ENCODE measurements at places on chromosomes 16 and 17.
A peak's percentile ranks its signal among the peaks of the same experiment; 100 is the strongest.

DNA sequence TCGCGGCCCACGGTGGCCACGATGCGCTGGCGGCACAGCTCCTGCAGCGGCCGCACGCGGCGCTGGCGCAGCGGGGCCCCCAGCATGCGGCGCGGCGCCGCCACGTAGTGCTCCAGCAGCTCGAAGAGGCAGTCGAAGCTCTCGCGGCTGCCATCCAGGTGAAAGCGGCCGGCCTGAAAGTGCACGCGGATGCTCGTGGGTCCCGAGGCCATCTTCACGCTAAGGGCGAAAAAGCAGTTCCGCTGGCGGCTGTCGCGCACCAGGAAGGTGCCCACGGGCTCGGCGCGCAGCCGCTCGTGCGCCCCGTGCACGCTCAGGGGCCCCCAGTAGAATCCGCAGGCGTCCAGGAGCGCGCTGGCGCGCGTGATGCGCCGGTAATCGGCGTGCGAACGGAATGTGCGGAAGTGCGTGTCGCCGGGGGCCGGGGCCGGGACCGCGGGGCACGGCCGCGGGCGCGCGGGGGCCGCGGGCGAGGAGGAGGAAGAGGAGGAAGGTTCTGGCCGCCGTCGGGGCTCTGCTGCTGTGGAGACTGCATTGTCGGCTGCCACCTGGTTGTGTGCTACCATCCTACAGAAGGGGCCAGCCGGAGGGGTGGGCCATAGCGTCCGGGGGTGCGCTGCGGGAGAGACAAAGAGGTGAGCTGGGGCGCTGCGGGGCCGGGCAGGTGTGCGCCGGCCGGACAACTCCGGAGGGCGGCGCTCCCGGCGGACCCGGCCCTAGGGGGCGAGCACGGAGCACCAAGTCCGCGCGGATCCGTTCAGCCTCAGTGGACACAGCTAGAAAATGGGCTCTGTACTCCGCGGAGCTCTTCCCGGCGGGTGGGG, 879 bp downstream of the SOCS1 start:
- DNase-seq, result peak; percentile 69

GRCh38 chr16:83211711-83212110, 584.9 kb downstream of the CDH13 start:
- DNase-seq, result no peak

- no peak for DNase-seq
Measured at GRCh38 chr17:74768069-74768762, 7.9 kb downstream of the NAT9 start.

GRCh38 chr16:47847220-47847970, 308.4 kb downstream of the ABCC12 start:
- DNase-seq, result no peak

DNA sequence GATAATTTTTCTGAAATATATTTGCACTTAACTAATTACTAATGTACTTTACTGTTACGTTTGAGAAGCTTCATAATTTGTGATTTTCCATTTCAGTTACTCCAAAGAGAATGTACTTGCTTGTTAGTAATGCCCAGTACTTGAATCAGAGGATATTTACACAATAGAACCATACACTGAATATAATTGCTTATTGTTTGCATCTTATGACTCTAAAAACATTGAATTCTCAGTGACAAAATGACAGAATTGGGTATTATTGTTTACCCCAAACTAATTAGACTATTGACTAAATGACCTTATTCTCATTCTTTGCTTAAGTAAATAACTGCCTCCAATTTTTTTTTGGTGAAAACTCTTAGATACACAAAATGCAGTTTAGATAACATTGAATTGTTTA, 8.9 kb downstream of the CCP110 start:
- DNase-seq, result no peak

GRCh38 chr17:41655611-41656111, 31.3 kb upstream of the KRT17 start:
- no peak for DNase-seq
